ENCODE measurements at places on chromosomes 2 and 18.

GRCh38 chr2:194464964-194465638 lies 1191.9 kb upstream of the SLC39A10 start:
- DNase-seq = no peak

DNA sequence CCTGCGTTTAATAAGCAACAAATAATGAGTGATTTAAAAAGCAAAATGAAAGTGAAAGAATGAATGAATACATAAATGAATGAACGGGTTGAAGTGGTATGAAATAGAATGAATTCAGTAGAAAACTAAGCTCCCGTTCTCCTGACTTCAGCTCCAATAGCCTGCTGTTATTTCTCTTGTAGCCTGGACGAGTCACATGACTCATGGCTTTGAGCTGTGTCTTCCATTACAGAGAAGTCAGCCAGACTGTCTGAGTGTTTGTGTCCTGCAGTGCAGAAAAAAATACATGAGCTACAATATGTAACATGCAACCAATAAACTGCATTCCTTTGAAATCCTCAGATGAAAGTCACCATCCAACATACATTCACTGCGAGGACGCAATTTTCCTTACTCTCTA lies 21.2 kb downstream of the SCG2 start:
- DNase-seq = no peak

GRCh38 chr2:207264310-207264709 lies 98.6 kb upstream of the KLF7 start:
- DNase-seq = no peak

GRCh38 chr18:80249217-80250093 lies 2.1 kb upstream of the PARD6G start:
- DNase-seq = no peak

- no peak for DNase-seq
These were observed 361.9 kb upstream of the FSHR start for GRCh38 chr2:49515996-49516782.

- DNase-seq = no peak
These were observed 793.0 kb upstream of the ACVR2A start for GRCh38 chr2:147051814-147052213.

GRCh38 chr2:154392256-154392655 lies 306.2 kb upstream of the KCNJ3 start:
- DNase-seq = no peak

GRCh38 chr18:50788284-50788683 lies 31.5 kb downstream of the MRO start:
- DNase-seq = no peak

GRCh38 chr2:1973636-1974035 lies 229.3 kb upstream of the PXDN start:
- DNase-seq = no peak

GRCh38 chr2:40043191-40043590 lies 264.1 kb upstream of the THUMPD2 start:
- DNase-seq = no peak

GRCh38 chr18:49304751-49305150 lies 155.7 kb downstream of the DYM start:
- no peak for DNase-seq

DNA sequence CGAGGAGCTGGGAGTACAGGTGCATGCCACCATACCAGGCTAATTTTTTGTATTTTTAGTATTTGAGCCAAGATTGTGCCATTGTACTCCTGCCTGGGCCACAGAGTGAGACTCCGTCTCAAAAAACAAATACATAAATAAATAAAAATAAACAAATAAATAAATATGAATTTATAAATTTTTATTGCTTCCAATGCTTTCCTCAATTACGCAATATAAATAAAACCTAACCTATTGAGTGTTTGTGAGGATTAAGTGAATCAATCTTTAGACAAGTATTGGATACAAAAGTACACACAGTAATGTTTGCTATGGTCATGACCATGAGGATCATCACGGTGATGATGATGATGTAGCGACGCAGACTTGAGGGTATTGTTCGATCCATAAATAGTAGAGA lies 257.4 kb downstream of the ASXL3 start:
- DNase-seq = no peak

- DNase-seq = no peak
These were observed 16.8 kb downstream of the TMEM17 start for GRCh38 chr2:62489162-62489561.

DNA sequence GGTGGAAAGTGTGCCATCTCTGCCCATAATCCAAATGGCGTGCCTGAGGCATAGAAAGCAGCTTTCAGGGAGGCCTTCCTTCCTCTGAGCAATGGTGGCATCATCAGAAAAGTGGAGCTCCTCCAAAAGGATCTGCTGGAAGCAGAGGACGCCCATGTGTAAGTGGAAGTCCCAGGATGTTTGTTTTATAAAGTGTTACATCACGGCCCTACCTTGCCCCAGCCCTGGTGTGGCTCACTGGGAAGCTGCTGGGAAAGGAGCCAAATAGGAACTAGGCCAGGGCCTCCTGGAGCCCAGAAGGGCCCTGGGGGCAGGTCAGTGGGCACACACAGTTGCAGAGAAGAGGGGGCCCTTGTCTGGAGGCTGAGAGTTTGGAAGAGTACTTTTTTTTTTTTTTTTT lies 4.2 kb upstream of the ODC1 start:
- DNase-seq = no peak

GRCh38 chr2:214747992-214748391 lies 61.5 kb downstream of the BARD1 start:
- no peak for DNase-seq

DNA sequence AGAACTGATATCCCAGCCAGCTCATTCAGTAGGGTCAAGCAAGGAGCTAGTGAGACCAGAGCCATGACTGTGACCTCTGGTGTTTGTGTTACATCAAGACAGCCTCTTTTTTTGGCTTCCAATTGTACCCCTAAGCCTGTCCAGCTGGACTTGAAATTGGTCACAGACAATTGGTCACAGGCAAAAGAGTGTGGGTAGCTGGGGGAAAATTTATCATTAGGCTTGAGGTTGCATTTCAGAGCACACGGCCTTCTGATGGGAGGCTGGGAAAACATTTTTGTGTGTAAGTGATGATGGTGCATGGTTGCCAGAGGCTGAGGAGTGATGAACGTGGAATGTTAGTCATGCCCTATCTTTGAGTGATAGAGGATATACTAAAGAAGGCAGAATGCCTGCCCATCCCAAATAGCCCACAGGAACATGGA lies 285.1 kb upstream of the SLC14A2 start:
- DNase-seq = no peak

GRCh38 chr18:79589601-79590091 lies 90.0 kb upstream of the CTDP1 start:
- peak; percentile 53 for DNase-seq

- DNase-seq = no peak
These were observed 50.9 kb upstream of the PSMD14 start for GRCh38 chr2:161257123-161257952.

GRCh38 chr2:158644139-158644538 lies 151.0 kb upstream of the DAPL1 start:
- DNase-seq = no peak

- DNase-seq = peak; percentile 70
These were observed 177.3 kb downstream of the HDAC4 start for GRCh38 chr2:239223310-239224198.

- no peak for DNase-seq
These were observed 547 bp downstream of the SLC35F5 start for GRCh38 chr2:113755835-113756354.

DNA sequence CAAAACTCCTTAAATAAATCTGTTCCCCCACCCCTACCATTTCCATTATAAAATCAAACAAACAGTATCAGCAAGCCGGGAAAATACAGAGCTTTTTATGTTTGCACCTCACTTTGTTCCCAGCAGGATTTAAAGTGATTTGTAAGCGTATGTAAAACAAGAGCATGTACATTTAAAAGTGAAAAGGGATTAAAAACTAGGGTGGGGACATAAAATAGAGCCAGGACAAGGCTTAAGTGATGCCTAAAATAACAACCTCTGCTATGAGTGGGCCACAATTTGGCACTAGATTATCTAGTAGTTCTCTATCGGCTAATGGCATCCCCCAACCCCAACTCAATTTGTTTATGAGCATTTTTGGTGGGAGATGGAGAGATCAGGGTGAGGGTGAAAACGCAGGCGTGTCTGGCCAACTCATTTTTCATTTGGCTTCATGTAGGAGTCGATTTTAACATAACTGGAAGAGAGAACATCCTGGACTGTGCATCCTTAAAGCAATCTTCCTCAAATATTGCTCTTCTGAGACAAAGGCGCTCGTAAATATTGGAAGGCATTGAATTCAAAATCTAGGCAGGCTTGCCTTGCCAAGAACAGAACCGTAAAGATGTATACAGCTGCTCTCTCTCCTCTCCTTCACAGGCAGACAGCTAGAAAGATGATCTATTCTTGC lies 34.5 kb upstream of the TSPYL6 start:
- DNase-seq = no peak

GRCh38 chr2:179936654-179937053 lies 70.4 kb downstream of the CWC22 start:
- no peak for DNase-seq

- DNase-seq = no peak
These were observed 68.8 kb downstream of the LDLRAD4 start for GRCh38 chr18:13287372-13287771.

GRCh38 chr2:109457366-109457765 lies 156.4 kb downstream of the SEPTIN10 start:
- no peak for DNase-seq

DNA sequence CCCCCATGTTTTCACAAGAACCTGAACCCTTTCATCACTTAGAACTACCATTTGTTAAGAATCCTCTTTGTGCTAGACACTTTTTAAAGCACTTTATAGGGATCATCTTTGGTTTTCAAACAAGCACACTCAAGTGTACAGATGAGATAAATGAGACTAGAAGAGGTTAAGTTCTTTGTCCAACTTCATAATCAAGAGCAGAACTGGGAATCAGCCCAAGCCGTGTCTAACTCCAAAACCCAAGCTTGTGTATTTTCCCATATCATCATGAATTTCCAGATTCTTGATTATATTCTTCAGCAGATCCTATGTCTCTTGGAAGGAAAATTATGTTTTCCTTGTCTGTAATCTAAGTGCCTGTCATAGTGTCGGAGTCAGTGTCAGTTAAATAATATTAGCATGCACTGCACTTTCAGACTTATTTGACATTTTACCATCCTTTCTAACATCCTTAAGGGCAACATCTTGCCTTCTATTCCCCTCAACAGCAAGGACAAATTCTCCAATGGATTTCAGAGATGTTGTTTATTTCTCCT lies 123.0 kb upstream of the SETBP1 start:
- no peak for DNase-seq

GRCh38 chr2:168964251-168964807 lies 63.2 kb downstream of the G6PC2 start:
- no peak for DNase-seq

- no peak for DNase-seq
These were observed 35.6 kb downstream of the RAD51AP2 start for GRCh38 chr2:17482651-17483050.

- no peak for DNase-seq
These were observed 799.0 kb downstream of the DCDC2C start for GRCh38 chr2:4502230-4502843.

- no peak for DNase-seq
These were observed 7.6 kb upstream of the METTL21A start for GRCh38 chr2:207632575-207633493.

GRCh38 chr2:235850289-235850688 lies 317.9 kb downstream of the GBX2 start:
- no peak for DNase-seq

GRCh38 chr2:180776921-180777320 lies 203.5 kb upstream of the UBE2E3 start:
- no peak for DNase-seq

- DNase-seq = peak; percentile 72
These were observed at the start of gene HNMT for GRCh38 chr2:137964066-137964858. Gene HNMT (plus strand): TSS chr2:137964473. CDS start chr2:137964492, 19 bp downstream.

GRCh38 chr2:10784719-10785118 lies 27.9 kb downstream of the PDIA6 start:
- DNase-seq = no peak

DNA sequence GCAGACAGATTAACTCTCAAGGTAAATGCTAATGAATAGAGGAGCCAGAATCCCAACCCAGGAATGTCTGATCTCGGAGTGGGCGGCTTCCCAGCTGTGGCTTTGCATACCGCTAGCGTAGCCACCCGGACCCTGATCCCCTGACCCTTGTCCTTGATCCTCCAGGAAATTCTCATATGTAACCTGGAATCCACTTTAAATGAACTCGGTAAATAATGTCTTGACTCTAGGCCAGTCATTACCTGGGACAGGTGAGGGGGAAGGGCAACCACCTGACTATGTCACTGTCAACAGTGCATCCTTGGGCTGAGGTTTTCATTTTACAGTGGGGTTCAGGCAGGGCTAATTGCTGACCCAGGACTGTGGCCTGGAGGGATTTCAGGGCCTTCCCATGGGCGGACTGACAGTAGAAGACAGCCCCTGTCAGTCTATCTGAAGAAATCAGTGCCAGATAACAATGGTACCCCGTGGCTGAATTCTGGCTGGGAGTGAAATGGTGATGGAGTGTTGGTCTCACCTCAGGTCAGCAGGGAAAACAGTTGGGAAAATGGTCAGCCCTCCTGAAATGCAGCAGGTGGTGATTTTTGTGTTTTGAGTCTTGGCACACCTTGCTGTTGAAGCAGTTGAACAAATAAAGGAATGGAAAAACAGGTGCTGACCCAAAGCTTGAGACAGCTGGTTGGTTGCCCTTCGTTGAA lies 9.6 kb downstream of the ACKR3 start:
- DNase-seq = no peak

DNA sequence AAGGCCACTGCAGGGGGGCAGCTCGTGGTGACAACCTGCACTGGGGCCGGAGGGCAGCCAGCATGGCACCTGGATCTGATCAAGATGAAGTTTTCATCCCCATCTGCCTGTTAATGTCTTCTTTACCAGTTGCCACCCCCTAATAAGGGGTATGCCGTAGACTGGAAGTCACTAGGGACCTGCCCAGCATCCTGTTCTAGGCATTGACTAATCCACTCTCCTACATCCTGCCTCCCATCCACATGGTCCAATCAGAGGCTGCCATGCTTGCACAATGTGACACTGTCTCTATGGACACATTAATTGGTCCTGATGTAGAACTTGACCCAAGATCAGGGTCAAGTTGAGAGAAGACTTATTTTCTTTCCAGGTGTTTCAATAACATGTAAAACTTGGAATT lies 95.1 kb upstream of the LCLAT1 start:
- DNase-seq = no peak

DNA sequence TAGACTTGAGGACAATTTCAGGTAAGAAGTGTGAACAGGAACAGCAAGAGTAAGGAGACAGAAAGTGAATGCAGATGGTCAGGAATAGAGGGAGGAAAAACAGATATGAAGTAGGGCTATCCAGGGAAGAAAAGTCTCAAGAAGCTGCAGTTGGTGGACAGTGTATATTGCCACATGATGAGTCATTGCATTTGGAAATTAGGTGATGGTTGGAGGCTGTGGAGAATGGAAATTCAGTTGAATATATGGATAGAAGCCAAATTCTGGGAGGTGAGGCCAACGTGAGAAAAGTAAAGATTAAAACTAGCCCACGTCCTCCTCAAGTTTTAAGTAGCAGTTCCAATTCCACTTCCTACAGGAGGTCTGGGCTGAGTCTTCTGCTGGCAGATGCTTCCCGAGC lies 158.4 kb downstream of the UBE2E3 start:
- DNase-seq = no peak
